Inflammatory macrophage (primary cell): ENCODE measurements at places on chromosomes 4 and X.

GRCh38 chrX:68249401-68249831 is 183.9 kb downstream of the OPHN1 start:
- DNase-seq = no peak

GRCh38 chr4:20394512-20394911 is 142.8 kb downstream of the SLIT2 start:
- no peak for DNase-seq

GRCh38 chr4:34280131-34280530 is 1964.2 kb downstream of the ARAP2 start:
- no peak for DNase-seq

GRCh38 chrX:16458208-16458607 is 191.8 kb upstream of the S100G start:
- DNase-seq = no peak

GRCh38 chrX:39019056-39019455 is 217.8 kb downstream of the MID1IP1 start:
- no peak for DNase-seq

GRCh38 chrX:120426599-120426998 is 42.5 kb downstream of the LAMP2 start:
- DNase-seq = no peak

GRCh38 chr4:84596826-84597225 is 13.9 kb downstream of the CDS1 start:
- peak; percentile 62 for DNase-seq

DNA sequence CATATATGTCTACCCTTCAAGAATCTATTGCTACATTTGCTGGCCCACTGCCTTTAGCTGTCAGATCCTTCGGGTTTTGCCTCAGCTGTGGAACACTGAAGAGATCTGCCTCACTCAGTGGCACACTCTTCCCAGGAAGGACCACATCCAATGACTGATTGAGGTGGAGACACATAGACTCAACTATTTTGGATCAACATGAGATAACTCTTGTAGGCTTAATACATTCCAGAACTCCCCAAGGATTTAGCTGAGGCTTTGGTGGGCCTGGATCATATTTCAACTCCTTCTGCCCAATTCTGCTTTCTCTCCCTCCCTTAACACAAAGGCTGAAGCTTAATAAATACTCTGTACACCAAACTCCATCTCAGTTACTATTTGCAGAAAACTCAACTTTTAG is 100.5 kb downstream of the CORIN start:
- DNase-seq = no peak

GRCh38 chr4:43089730-43090129 is 197.2 kb downstream of the GRXCR1 start:
- no peak for DNase-seq

GRCh38 chr4:10162341-10163000 is 45.9 kb upstream of the WDR1 start:
- DNase-seq = no peak

GRCh38 chr4:184851200-184851541 is 25.4 kb upstream of the ACSL1 start:
- DNase-seq = peak; percentile 87

- DNase-seq = peak; percentile 71
These were observed 40.3 kb downstream of the PDGFC start for GRCh38 chr4:156931267-156931666.

GRCh38 chr4:4694296-4694772 is 152.5 kb upstream of the STX18 start:
- peak; percentile 4 for DNase-seq

DNA sequence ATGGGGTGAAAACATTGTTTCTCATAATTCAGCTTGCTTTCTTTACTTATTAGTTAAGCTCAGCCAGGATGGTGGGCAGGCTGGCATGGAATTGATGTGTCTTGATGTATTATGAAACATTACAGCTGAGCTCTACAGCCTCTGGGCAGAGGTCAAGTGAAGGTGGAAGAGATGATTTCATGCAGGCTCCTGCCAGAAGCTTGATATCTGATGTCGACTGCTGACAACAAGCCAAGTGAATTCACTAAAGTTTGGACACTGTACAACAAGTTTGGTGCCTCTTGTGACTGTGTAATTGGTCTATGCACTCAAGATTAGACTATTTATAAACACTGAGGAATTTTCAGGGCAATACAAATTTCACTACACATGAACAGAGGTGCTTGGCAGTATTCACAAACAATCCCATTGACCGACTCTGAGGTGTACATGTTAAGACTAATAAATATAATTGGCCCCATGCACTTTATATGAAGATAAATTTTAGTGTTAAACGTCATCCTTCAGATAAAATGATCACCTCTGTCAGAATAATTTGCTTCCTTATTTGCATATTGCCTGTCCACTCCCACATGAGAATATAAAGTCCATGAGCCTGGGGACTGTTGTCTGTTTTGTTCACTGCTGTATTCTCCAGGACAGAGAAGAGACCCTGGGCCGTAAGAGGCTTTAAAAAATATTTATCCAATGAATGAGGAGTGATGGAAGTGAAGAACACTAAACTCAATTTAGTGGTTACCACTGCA is 612.2 kb downstream of the IQCM start:
- no peak for DNase-seq

DNA sequence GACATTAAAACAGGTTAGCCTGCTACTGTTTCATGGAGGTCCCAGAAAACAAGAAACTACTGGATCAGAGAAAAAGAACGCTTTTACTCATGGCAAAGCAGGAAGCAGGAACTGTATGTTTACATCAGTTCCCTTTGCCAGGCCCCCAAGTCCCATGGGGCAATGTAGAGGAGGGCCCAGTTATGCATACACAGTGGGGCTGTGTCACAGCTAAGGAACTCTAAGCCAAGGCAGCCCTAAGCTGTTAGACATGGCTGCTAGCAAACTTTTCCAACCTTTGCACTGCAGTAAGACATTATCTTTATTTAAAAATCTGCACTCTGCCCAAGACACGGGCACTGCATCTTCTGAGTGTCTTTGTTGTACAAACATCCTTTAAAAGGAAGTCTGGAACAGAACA is 975.8 kb downstream of the C4orf33 start:
- no peak for DNase-seq

DNA sequence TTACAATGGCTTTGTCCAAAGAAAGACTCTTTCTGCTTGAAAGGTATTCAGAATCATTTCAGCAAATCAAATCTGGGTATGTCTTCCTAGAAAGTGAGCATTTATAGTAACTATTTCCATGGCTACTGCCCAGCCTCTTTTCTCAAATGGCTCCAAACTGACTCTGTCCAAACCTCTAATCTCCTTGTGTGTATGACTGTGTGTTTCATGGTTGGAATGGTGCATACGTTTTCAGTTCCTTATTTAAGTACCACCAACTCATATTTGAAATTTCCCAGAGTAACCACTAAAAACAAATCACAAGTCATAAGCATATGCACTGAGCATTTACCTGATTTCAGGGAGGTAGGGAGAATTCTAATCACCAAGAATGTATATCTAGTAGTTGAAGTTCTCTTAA is 106.0 kb downstream of the TMEM144 start:
- no peak for DNase-seq

GRCh38 chr4:112379306-112379705 is 82.1 kb downstream of the ALPK1 start:
- DNase-seq = no peak

- peak; percentile 0 for DNase-seq
These were observed 504.3 kb downstream of the FAM133A start for GRCh38 chrX:94178145-94178788.

- DNase-seq = no peak
These were observed 6.3 kb downstream of the SSR4 start for GRCh38 chrX:153800746-153801145.

GRCh38 chr4:68187145-68187544 is 57.5 kb upstream of the TMPRSS11F start:
- no peak for DNase-seq

DNA sequence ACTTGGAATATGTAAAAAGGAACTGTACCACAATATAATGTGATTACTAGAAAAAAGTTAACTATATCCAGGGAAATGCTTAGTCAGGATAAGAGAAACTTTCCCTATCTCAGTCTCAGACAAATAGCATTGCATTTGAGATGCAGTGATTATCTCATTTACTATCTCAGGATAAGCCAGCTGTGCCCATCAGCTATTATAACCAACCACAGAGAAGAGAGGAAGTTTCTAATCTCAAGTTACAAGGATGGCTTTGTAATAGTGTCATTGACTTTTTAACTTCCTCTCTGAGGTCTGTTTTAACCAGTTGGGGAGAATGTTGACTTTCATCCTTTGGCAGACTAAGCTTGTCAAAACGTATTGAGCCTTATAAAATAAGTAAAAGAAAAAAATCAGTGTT is 56.5 kb downstream of the SNX25 start:
- DNase-seq = no peak

GRCh38 chrX:48933757-48934156 is 14.9 kb upstream of the PIM2 start:
- no peak for DNase-seq

DNA sequence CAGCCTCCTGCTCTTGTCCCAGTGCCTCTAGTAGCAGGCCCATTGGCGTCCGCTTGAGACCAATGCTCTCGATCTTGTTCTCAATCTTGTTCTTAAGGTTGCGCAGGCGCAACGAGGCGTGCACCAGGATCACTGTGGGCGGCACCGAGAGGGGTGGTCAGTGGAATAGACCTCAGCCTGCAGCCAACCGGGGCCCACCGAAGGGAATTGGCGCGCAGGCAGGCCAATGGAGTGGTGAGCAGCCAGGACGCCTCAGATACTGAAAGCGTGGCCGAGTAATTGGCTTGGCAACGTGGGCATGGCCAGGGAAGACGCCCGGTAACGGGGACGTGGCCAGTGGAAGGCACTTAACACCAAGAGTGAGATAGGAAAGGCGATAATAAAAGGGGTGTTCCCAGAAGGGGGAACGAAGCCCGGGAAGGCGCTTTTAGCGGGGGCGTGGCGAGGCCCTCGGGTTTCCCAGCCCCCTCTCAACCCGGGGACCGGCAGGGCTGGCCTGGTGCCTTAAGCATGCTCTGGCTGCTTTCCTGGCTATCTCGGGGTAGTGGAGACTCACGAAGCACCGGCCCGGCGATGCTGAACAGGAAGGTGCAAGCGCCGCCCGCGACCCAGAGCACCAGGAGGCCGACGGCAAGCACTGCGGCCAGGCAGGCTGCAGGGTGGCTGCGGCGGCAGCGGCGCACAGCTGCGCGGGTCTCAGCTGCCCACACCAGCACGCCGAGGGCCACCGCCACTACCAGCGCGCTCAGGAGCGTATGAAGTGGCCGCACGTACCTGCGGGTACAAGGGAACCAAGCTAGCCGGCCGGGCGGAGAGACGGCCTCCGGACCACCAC is 1.7 kb downstream of the PRAF2 start:
- DNase-seq = no peak

GRCh38 chr4:186910385-186910784 is 186.7 kb upstream of the FAT1 start:
- DNase-seq = no peak

GRCh38 chrX:13464599-13465275 is 104.7 kb upstream of the EGFL6 start:
- no peak for DNase-seq
